ENCODE measurements at places on chromosomes 4 and X.

GRCh38 chrX:24603191-24603590 lies 44.0 kb downstream of the PCYT1B start:
- DNase-seq = no peak

DNA sequence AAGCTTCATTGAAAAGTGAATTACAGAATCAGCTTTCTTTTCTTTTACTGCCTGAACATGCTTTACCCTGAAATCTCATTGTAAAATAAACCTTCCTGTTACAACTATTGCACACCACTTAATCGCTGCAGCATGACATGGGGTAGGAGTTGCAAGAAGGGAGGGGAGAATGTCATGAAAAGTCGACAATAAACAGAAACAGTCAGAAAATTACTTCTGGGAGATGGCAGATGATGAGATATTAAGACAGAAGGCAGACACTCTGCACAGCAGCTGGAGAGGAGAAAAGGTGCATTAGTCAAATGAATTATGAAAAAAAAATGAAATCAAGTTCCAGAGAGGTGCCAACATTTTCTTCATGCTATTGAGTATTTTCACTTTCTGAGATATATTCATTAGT lies 287.7 kb downstream of the PCDH7 start:
- no peak for DNase-seq

GRCh38 chrX:134249241-134249640 lies 12.3 kb downstream of the CCDC160 start:
- no peak for DNase-seq

DNA sequence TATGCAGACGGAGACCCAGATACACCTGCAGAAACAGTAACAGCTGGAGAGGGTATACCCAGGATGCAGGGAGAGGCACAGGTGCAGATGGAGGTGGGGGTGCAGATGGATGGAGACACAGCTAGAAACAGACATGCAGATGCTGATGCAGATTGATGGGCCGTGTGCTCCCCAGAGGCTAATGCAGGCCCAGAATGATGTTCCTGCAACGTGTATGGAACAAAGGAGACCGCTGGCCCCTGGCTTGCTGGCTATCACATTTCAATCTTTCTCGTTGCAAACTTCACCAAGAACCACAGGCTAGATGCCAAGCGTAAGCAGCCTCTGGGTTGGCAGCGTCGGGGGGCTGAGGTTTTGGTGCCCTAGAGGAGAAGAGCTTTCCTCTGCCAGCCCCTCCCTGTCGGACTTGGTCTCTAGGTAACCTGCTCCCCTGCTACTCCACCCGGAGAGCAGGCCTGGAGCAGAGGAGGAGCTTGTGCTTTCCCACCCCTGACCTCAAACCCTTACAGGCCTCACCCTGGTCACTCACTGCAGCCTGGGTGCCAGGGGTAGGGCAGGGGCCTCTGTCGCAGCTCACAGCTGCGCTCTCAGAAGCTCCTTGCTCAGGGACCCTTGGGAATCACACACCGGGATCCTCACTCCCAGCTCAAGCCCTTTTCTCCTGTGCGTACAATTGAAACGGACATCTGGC lies 69.0 kb upstream of the PSAPL1 start:
- DNase-seq = no peak

GRCh38 chr4:100721490-100721889 lies 203.7 kb upstream of the EMCN start:
- DNase-seq = no peak

Measured in stimulated activated CD8-positive, alpha-beta memory T cell treated with anti-CD3 and anti-CD28 coated beads, Interleukin-7, amount 100 ng/mL, for 4 hours (primary cell).